Fibroblast of upper back skin (primary cell): ENCODE measurements at places on chromosomes 1 and 21.

- peak; percentile 96 for DNase-seq
Measured at GRCh38 chr1:77540501-77541161, 141.8 kb downstream of the ZZZ3 start.

GRCh38 chr1:183285256-183285655, 99.2 kb downstream of the LAMC2 start:
- no peak for DNase-seq

DNA sequence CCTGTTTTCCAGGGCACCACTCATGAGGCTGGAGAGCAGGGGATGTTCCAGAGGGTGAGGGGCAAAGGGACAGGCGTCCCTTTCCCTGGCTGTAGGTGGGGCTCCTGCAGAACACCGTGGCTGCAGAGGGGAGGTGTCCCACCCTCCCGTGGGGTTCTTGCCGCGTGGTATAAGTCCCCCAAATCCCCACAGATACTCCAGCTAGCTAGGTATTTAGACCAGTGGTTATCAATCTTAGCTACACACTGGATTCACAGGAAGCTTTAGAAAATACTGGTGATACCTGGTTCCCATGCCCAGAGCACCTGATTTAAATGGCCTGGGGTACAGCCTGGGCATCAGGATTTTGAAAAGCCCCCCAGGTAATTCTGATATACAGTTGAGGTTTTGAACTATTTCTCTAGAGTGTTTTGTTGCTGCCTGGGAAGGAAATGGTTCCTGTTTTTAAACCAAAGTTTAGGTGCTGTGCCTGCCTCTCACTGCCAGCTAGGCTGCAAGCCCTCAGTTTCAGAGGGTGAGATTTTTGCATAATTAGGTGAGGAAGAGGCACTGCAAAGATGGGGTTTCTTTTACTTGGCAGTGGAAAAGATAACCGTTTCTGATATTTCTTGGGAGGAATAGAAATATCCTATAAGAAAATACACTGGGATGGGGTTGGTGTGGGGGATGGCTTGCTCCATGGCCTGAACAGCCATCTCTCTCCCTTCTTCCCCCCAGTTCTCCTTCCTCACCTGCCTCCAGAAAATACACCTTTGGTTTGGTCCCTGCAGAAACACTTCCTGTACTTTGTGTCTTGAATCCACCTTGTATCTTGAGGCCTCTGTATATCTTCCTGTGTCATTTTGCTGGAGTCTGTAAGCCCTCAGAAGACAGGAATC, 51.7 kb downstream of the RASSF5 start:
- DNase-seq: no peak

- peak; percentile 84 for DNase-seq
Measured at GRCh38 chr1:115210302-115210711, 121.0 kb upstream of the TSPAN2 start.
